ENCODE measurements at places on chromosomes 11 and 22. TPM values are rescaled to one million over a fixed set of nuclear protein-coding genes. Genes with fewer than 3 reads are reported as not detected.

The LDHAL6A gene
- not detected for total RNA-seq

The TSPAN18 gene
- total RNA-seq, result 0.58 TPM

The RRAS2 gene
- 113 TPM for total RNA-seq

The SYTL2 gene
- 2.6 TPM for total RNA-seq

The ACAD8 gene
- total RNA-seq, result 18.8 TPM

The HBG1 gene
- total RNA-seq, result not detected

The PGA5 gene
- not detected for total RNA-seq

The ANGPTL5 gene
- total RNA-seq, result not detected

The SCGB1C1 gene
- total RNA-seq, result not detected
